NCI-H1105 (cell line): ENCODE measurements at places on chromosomes 2 and 18.

GRCh38 chr2:179106676-179107428 is 56.9 kb upstream of the CCDC141 start:
- peak; percentile 75 for DNase-seq

DNA sequence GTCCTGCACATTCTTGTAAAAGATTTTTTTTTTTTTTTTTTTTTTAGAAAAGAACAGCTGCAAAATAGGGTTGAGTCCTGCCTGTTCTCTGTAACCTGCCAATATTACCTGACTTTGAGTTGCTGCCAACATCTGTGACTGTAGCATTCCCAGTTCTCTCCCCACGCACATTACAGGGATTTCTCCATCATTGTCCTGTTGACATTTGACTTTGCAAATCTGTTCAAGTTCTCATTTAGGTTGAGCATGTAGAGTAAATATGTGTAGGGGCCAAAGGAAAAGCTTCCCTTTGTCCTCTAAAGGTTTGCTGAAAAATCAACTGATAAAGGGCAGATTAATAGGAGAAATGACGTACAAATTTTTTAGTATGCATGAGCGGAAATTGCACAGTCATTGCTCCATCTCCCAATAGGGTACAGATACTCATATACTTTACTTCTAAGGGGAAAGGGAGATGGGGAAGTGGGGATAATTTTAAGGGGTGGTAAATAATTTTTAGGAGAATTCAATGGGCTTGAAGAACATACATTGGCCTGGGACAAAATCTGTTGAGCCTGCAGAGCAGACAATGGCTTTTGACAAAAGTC is 385.5 kb downstream of the PIK3C3 start:
- DNase-seq, result no peak

DNA sequence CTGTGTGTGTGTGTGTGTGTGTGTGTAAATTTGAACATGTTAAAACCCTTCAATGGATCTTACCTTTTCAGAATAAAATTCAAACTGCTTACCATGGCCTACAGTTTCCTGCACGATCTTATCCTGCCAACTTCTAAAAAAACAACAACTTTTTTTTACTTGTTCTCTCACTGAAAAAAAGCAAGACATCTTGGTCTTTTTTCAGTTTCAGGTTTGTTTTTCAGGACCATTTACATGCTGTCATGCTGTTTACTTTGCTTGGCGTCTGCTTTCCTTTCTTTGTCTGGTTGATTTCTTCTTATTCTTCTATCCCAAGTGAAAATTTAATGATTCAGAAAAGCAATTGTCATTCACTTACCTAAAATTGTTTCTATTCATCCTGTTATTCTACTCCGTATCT is 286.3 kb upstream of the TMEFF2 start:
- no peak for DNase-seq

DNA sequence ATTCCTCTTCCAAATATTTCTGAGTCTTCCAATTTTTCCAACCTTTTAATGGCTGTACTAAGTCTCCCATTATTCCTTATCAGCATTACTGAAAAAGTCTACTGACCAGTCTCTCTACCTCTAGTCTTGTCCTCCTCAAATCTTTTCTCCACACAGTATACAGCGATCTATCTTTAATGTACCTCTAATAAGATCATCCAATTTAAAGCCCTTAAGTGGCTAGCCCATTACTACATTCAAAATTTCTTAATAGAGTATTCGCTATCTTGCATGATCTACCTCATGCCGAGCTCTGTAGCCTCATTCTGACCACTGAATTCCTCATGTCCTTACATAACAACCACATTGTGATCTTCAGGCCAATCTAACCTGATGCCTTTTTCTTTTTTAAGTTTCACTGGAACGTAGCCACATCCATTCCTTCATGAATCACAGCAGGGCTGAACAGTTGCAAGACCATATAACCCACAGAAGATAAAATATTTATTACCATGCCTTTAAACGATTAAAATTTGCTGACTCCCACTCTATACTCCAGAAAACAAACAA is 57.9 kb downstream of the SLC66A3 start:
- DNase-seq, result no peak

DNA sequence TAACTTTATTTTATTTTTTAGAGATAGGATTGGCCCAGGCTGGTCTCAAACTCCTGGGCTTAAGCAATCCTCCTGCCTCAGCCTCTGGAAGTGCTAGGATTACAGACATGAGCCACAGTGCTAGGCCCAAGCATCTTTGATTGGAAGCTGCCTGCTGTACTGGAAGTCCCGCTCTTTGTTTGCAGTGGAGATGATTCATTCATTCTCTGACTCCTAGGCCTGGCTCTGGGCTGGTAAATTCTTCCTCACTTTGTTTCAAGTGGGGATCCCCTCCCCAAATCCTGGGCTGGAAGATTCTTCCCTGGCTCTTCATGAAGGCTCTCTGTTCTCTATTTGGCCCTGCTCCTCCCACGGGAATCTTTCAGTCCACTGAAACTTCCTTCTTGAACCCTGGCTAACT is 81.9 kb downstream of the NEURL3 start:
- no peak for DNase-seq
